ENCODE measurements at places on chromosomes 12 and 14. TPM values are rescaled to one million over a fixed set of nuclear protein-coding genes. Genes with fewer than 3 reads are reported as not detected.

- no peak for DNase-seq
- peaks cover 22% of the 10 kb centered on the region for H3K4me1 ChIP-seq
- H3K36me3 ChIP-seq, result peaks cover 24% of the 10 kb centered on the region
- no peaks in the 10 kb centered on the region for H3K27me3 ChIP-seq
Observed at GRCh38 chr12:27644158-27644845, 51.9 kb upstream of the REP15 start.

GRCh38 chr14:73645248-73645610 lies 443 bp downstream of the DNAL1 start:
- no peaks in the 10 kb centered on the region for H3K27me3 ChIP-seq
- H3K36me3 ChIP-seq, result no peaks in the 10 kb centered on the region
- peak overlapping the region; percentile 92 for H3K4me3 ChIP-seq

DNA sequence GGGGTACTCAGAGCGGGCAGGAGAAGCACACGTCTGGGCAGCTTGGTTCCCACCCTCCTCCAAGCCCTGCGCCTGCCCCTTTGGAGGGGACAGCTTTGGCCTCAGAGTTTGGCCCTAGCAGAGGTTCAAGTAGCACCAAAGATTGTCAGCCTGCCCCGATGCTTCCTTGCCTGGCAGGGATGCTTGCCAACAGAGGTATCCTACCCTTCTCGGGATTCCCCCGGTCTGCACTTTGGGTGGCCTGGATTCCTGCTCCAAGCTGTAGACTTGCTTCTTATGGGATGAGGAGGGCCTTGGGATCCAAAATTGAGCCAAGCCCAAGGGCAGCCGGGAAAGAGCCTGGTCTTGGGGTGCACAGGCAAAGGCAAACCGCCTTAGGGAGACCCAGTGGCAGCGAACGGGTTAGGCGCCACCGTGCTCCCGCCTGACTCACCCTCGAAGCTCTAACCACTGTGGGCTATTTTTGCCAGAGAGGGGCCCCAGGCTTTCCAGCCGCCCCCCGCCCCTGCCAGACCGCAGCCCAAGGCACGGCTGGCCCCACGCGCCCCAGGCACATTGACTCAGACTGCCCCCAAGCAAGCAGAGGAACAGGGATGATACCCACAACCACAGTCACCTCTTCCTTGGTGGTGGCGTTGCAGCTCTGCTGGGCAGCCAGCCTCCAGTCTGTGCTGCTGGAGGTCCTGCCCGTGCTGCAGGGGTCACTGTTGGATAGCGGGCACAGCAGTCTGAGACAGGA lies 847 bp upstream of the WNT10B start:
- H3K4me1 ChIP-seq, result peaks cover 42% of the 10 kb centered on the region
- H3K36me3 ChIP-seq, result no peaks in the 10 kb centered on the region
- peaks cover 34% of the 10 kb centered on the region for H3K27me3 ChIP-seq

DNA sequence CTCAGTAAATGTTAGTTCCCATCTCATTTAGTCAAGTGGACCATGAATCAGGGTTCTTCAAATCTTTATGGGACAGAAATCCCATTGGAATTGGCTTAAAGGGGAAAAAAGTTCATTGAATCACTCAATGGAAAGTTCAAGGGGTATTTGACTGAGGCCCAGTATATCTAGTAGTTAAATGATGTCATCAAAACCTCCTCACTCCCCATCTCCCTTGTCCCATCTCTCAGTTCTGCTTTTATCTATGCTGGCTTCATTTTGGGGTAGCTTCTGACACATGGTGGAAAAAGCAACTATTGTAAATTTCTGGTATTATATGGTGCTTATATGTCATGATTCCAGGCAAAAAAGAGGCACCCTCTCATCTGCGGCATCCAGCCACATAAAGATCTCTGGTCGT lies 51.9 kb downstream of the DAAM1 start:
- no peaks in the 10 kb centered on the region for H3K4me1 ChIP-seq
- no peaks in the 10 kb centered on the region for H3K27me3 ChIP-seq
- no peak overlapping the region for H3K27ac ChIP-seq
- H3K36me3 ChIP-seq, result no peaks in the 10 kb centered on the region

GRCh38 chr14:43132441-43132840 lies 1374.6 kb downstream of the FSCB start:
- DNase-seq, result no peak
- no peaks in the 10 kb centered on the region for H3K36me3 ChIP-seq
- H3K4me1 ChIP-seq, result no peaks in the 10 kb centered on the region
- H3K4me3 ChIP-seq, result no peak overlapping the region
- H3K27me3 ChIP-seq, result no peaks in the 10 kb centered on the region

The GNPNAT1 gene
- 25.0 TPM for total RNA-seq

The VPS37B gene
- total RNA-seq, result 20.6 TPM

- no peak overlapping the region for H3K4me3 ChIP-seq
- no peaks in the 10 kb centered on the region for H3K36me3 ChIP-seq
- no peaks in the 10 kb centered on the region for H3K27me3 ChIP-seq
- H3K4me1 ChIP-seq, result no peaks in the 10 kb centered on the region
- no peak for DNase-seq
Observed at GRCh38 chr12:130068741-130069140, 93.5 kb upstream of the FZD10 start.

- H3K4me3 ChIP-seq, result no peak overlapping the region
- no peak overlapping the region for H3K27ac ChIP-seq
- DNase-seq, result no peak
- H3K4me1 ChIP-seq, result no peaks in the 10 kb centered on the region
Observed at GRCh38 chr14:87001333-87001732, 991.6 kb downstream of the GALC start.

DNA sequence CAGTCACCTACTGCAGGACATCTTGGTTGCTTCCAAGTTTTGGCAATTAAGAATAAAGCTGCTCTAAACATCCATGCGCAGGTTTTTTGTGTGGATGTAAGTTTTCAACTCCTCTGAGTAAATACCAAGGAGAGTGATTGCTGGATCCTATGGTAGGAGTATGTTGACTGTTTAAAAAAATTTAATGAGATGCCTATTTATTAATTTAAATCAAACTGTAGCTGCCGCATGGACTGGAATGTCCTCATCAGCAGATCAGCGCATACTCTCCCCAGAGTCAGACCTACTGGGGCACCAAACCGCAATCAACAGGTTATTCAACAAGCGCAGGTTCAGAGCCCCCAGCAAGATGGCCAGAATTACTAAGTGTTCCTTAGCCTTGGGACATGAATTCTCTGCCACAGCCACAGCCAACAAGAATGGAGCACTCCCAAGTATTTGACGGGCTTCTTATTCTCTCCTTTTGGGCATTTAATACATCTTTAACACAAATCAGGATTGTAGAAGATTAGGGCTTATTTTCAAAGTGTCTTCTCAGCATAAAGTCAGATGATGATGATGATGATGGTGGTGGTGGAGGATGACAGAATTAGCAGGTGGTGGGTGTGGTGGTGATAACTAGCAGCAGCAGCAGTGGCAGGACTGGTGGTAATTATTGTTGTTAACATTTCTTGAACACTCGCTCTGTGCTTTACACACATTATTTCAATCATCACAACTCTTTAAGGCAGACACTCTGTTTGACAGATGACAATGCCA lies 170.7 kb downstream of the CHST11 start:
- no peak overlapping the region for H3K4me3 ChIP-seq
- peaks cover 3% of the 10 kb centered on the region for H3K4me1 ChIP-seq
- no peaks in the 10 kb centered on the region for H3K36me3 ChIP-seq
- H3K27ac ChIP-seq, result no peak overlapping the region
- no peaks in the 10 kb centered on the region for H3K27me3 ChIP-seq

The SOX5 gene
- total RNA-seq, result 5.1 TPM

The IAPP gene
- not detected for total RNA-seq

GRCh38 chr12:49298160-49298559 lies 3.2 kb downstream of the PRPH start:
- H3K27ac ChIP-seq, result no peak overlapping the region
- H3K4me1 ChIP-seq, result no peaks in the 10 kb centered on the region
- H3K36me3 ChIP-seq, result no peaks in the 10 kb centered on the region
- peaks cover 54% of the 10 kb centered on the region for H3K27me3 ChIP-seq

The ANGEL1 gene
- 9.7 TPM for total RNA-seq

DNA sequence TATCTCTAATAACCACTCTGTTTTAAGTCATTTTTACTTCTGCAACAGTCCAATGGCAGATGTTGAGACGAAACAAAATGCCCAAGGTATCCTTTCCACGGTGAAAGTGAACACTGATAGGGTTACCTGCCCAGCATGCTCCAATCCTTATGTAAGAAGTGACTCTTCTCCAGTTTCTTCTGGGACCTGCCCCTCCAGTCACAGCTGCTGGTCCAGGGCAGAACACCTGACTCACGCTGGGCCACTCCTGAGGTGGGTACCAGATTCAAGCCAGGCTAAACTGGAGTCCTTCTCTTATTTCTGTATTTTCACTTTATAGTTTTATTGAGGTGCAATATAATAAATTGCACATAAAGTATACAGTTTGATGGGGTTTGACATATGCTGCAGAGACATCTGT lies 16.7 kb downstream of the NT5DC3 start:
- peaks cover 20% of the 10 kb centered on the region for H3K4me1 ChIP-seq
- no peak for DNase-seq
- H3K36me3 ChIP-seq, result peaks cover 7% of the 10 kb centered on the region
- no peak overlapping the region for H3K27ac ChIP-seq
- H3K4me3 ChIP-seq, result no peak overlapping the region

The MYO1H gene
- not detected for total RNA-seq

Data from osteoblast (primary cell).